ENCODE measurements at places on chromosomes 6 and 20. TPM values are rescaled to one million over a fixed set of nuclear protein-coding genes. Genes with fewer than 3 reads are reported as not detected.

Gene ADGRB3
- 0.45 TPM for total RNA-seq

GRCh38 chr20:62602550-62602949, 39.8 kb upstream of the SLCO4A1 start:
- DNase-seq, result no peak
- H3K4me3 ChIP-seq, result no peak overlapping the region
- H3K27ac ChIP-seq, result peak overlapping the region; percentile 37
- no peaks in the 10 kb centered on the region for H3K36me3 ChIP-seq
- H3K27me3 ChIP-seq, result no peaks in the 10 kb centered on the region

DNA sequence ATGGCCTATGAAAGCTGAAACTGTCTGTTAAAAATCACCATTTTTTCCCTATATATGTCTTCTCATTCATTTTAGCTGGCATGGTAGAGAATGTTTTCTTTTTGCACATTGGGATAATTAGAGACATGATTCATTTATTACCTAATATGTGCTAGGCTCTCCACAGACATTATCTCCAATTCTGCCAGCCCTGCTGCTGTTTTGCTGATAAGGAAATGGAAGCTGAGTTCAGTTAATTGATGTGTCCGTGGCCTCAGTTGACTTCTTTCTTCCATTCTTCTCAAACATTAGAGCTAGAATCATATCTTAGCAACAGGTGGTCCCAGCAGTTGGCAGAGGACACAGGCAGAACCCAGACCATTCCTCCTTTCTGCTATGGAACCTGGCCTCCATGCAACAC, 644.1 kb upstream of the CITED2 start:
- DNase-seq, result no peak
- no peaks in the 10 kb centered on the region for H3K4me1 ChIP-seq
- H3K27me3 ChIP-seq, result no peaks in the 10 kb centered on the region
- no peaks in the 10 kb centered on the region for H3K36me3 ChIP-seq

Gene TDP2
- 16.8 TPM for total RNA-seq

DNA sequence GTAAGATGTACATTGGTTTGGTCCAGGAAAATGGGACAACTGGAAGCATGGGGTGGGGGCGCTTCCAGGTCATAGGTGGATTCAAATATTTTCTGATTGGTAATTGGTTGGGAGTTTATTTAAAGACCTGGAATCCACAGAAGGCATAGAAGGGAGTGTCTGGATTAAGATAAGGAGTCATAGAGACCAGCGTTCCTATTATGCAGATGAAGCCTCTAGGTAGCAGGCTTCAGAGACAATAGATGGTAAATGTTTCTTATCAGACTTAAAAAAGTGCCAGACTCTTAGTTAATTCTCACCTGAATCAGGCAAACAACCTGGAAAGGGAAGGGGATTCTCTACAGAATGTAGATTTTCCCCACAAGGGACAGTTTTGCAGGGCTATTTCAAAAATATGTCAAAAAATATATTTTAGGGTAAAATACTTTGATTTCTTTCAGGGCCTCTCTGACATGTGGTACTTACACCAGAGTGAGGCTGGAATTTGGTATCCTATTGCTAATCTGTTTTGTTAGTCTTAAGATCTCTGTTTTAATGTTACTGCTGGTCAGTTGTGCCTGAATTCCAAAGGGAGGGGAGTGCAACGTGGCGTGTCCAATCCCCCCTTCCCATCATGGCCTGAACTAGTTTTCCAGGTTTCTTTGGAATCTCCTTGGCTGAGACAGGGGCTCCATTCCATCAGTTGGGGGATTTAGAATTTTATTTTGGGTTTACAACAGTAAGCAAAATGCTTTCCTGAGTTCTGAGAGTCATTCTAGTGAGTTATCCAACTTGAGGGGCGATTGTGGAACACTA, 25.1 kb downstream of the PIGT start:
- DNase-seq, result no peak
- no peak overlapping the region for H3K4me3 ChIP-seq
- H3K4me1 ChIP-seq, result peaks cover 5% of the 10 kb centered on the region

DNA sequence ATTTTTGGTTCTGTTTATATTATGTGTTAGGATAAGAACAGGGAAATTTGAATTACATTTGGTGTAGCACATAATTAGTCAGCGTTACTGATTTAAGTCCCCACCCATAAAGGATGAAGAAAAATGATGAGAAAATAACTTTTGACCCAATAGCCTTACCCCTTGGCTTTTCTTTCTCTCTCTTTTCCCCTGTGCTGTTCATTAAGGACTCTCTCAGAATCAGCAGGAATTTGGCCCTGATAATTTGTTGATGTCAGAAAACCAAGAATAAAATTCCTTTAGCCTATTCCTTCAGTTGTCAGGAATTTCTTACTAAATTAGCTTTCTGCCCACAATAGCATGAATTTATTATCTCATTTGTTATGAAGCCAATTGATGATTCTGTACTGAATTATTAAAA, 18.5 kb downstream of the PLCB1 start:
- H3K27me3 ChIP-seq, result no peaks in the 10 kb centered on the region
- no peaks in the 10 kb centered on the region for H3K36me3 ChIP-seq
- H3K4me1 ChIP-seq, result peaks cover 3% of the 10 kb centered on the region

Gene DEFB124
- total RNA-seq, result not detected

Gene FOXS1
- total RNA-seq, result 1.0 TPM

Gene KCNK15
- total RNA-seq, result 5.1 TPM

- peaks cover 19% of the 10 kb centered on the region for H3K4me1 ChIP-seq
- no peak for DNase-seq
- H3K27ac ChIP-seq, result peak overlapping the region; percentile 80
- no peaks in the 10 kb centered on the region for H3K36me3 ChIP-seq
- no peaks in the 10 kb centered on the region for H3K27me3 ChIP-seq
- H3K4me3 ChIP-seq, result no peak overlapping the region
Measured at GRCh38 chr20:46897328-46897880, 2.8 kb downstream of the EYA2 start.

- H3K36me3 ChIP-seq, result peaks cover 20% of the 10 kb centered on the region
- no peaks in the 10 kb centered on the region for H3K4me1 ChIP-seq
- no peak for DNase-seq
- H3K4me3 ChIP-seq, result no peak overlapping the region
- no peaks in the 10 kb centered on the region for H3K27me3 ChIP-seq
Measured at GRCh38 chr6:24655215-24655614, 9.2 kb upstream of the KIAA0319 start.
